Activated CD4-positive, CD25-positive, alpha-beta regulatory T cell (primary cell): ENCODE measurements at places on chromosomes 13 and 19.

GRCh38 chr13:46389457-46390451 is 2.7 kb upstream of the RUBCNL start:
- DNase-seq: no peak

DNA sequence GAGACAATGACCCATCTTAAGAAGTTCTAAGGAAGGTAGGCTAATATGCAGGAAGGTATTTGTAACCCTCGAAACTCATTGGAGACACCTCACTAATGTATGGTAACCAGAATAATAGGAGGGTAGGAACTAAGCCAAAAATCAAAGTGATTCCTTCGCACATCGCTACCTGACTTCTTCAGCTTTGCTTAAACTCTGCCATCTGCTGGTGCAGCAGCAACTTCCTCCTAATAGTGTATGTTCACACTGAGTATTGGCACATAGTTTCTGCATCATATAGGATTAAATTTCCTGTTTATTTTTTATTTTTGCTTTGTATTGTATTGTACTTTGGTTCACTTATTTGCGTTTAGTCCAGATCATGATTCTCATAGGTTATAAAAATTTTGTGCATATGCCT is 676.2 kb downstream of the GPC5 start:
- DNase-seq: no peak

DNA sequence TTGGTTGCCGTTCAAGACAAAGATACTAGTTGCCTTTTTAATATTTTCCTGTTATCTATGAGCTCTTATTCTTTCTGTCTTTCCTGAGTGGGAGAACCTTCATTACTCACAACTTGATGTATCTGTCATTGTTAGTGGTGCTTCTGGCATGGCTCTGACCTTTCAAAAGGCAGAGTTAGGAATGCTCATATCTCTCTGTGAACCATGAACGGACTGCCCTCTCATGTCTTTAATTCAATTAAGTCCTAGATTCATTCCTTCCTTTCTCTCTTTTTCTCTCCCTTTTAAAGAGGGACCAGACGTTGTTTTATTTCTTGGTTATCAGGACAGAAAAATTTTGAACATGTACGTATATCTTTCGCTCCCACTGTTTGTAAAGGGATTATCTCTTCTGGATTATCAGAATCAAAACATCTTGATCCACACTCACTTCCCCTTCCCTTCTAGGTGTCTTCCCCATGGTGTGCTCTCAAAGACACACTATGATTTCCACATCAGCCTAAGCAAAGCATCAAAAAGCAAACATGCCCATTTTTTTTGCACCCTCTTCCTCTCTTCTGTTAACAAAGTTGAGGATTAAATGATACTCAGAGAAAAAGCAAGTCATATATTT is 90.3 kb downstream of the LRCH1 start:
- no peak for DNase-seq

GRCh38 chr13:25762795-25763377 is 288.9 kb downstream of the SHISA2 start:
- no peak for DNase-seq
